ENCODE measurements at places on chromosomes 11 and 22.

GRCh38 chr11:47172740-47173336 lies 3.8 kb downstream of the ARFGAP2 start:
- DNase-seq: no peak

GRCh38 chr11:40376331-40376730 lies 1083.1 kb downstream of the LRRC4C start:
- DNase-seq: no peak

DNA sequence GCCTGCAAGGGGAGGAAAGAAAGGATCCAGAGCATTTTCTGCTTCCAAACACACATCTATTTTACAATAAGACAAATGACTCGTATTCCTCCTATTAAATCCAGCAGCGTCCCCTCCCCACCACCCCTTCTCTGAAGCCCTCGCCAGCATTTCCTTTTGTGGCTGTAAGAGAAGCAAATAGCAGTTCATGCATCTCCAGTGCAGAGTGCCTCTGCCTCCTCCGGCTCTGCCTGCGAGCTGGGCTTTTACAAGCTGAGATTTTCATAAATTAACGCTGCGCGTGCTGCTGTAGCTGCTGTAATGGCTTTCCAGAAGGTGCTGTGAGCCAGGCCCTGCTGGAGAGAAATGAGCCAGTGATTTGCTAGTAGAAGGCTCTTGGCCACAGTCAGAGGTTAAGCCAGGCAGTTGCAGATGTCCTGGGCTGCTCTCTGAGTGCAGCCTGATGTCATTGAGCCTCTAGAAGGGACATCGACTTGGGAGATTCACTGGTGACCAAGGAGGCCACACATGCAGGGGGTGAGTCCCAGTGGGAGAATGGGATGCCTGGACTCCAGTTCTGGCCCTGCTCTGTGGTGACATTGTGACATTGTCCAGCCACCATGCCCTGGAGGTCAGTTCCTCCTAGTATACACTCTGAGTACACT lies 134.5 kb upstream of the NAV2 start:
- no peak for DNase-seq

DNA sequence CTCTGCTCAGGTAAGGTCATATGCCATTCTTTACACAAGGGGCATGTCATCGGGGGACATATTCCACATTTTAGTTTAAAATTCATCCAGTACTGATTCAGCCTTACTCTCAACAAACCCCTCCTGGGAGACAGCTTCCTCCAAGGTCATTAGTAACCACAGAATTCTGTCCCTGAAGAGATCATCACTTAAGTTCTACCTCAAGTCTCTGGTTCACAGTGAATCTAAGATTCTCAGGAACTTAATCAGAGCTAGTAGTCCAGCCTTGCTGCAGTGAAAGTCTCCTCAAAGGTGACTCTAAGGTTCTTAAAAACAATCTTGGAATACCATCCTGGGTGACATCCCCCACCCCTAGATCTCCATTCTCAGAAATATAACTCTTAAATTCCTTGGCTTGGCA lies 18.9 kb upstream of the GDPD4 start:
- no peak for DNase-seq

DNA sequence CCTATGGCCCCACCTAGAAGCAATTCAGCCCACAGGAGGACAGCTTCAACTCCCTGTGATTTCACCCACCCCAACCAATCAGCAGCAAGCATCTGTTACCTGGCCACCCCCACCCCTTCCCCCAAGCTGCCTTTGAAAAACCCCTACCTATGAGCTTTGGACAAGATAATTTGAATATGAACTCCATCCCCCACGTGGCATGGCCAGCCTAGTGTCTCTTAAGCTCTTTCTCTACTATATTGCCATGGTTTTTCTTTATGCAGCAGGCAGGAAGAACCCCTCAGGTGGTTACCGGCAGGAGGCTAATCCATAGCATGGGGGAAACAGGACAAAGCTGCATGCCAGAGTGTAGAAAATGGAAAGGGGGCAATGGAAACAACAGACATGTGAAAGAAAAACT lies 29.0 kb downstream of the CTSC start:
- no peak for DNase-seq

GRCh38 chr22:44889255-44889878 lies 120.4 kb downstream of the PHF21B start:
- DNase-seq: peak; percentile 6

DNA sequence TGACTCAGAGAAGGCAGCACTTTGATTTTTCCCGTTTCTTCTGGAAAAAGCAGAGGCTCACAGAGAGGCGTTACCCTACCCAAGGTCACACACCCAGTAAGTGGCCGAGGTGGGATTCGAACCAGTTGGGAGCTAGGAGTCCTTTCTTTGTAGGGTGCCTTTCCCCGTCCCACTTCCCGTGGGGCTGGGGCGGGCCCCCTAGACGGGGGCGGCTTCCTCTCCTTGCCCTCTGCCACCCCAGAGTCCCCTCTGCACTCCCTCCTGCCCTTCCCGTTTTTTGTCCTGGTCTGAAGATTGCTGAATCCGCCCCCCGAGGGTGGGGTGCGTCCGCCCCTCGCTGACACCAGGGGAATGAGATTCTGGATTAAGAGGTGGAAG lies 747 bp downstream of the TPCN2 start:
- peak; percentile 49 for DNase-seq

- DNase-seq: peak; percentile 12
These were observed 3.9 kb upstream of the NUP50 start for GRCh38 chr22:45159652-45160462.

GRCh38 chr11:83392556-83392955 lies 106.4 kb upstream of the CCDC90B start:
- no peak for DNase-seq

GRCh38 chr11:68216171-68216938 lies 3.3 kb upstream of the KMT5B start:
- peak; percentile 85 for DNase-seq

DNA sequence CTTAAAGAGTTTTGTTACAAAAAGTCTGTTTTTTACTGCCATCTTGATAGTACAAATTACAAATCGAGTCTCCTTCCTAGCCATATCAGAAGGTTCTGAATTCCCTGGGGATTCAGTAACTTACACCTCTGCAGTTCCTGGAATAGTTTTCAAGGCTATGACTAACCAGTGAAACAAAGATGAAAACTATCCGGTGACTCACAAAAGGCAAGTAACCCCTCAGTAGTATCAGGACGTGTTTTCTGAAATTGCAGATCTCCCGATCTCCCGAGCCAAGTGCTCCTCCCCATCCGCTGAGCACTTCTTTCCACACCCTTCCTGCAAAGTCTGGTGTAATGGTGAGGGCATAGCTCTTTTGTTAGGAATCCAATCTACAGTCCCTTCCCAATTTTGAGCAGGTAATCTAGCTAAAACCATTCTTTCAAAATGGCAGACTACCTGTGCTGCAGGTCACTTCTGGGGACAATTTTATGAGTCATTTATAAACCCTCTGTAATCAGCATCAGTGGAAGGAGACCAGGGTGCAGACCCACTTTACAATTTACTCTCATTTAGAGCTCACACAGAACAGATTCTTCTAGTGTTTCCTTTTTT lies 7.7 kb downstream of the E2F8 start:
- no peak for DNase-seq

GRCh38 chr11:59186130-59186594 lies 14.2 kb downstream of the DTX4 start:
- DNase-seq: peak; percentile 73

- peak; percentile 43 for DNase-seq
These were observed 2.5 kb upstream of the TPST2 start for GRCh38 chr22:26592421-26592891.

Measured in DMS53 (cell line).